Stimulated activated CD4-positive, alpha-beta T cell treated with anti-CD3 and anti-CD28 coated beads, Interleukin-4, amount 100 ng/mL, for 24 hours (primary cell): ENCODE measurements at places on chromosomes 2 and 18.

- no peak for DNase-seq
Observed at GRCh38 chr2:47459021-47459420, 56.1 kb downstream of the MSH2 start.

- no peak for DNase-seq
Observed at GRCh38 chr2:40101131-40101575, 322.1 kb upstream of the THUMPD2 start.

DNA sequence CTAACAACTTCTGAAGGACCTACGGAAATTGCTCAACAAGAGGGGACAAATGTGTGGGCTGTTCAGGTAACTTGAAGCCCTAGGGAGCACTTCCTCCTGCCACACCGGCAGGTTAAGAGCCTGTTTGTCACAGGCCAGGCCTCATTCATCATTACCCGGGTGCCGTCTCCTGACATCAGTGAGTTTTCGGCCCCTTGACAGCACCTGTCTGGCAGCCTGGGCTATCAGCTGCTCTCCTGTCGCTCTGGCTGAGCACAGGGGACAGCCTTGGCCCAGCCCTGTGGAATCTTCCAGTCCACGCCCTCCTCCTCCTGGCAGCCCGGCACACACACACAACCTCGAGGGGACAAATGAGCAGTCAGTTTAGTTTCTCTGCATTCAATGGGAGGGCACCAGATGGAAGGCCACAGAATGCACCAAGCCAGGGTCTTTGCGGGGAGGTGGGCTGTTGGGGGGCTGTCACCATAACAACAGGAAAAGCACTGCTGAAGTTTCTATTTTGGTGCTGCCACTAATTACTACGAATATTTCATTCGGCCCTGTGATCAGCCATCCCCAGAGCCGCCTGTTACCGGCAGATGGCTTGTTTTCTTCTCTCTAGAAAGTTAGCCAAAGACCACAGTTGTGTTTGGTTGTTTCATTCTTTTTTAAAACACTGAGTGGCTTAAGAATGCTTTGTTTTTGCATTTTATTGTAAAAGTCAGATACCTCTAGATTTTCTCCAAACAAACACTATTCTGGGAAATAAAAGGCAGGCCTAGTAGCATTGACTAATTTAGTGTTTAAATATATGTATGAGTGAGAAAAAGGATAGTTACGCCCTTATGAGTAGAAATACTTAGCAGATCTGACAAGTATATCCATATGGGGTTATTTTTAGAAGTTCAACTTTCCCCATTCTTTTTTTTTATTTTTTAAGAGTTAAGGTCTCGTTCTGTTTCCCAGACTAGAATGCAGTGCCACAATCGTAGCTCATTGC is 189.9 kb upstream of the NDUFV2 start:
- DNase-seq, result no peak

GRCh38 chr2:21381421-21381820 is 257.7 kb downstream of the TDRD15 start:
- no peak for DNase-seq

- DNase-seq, result no peak
Observed at GRCh38 chr2:138373993-138374408, 127.6 kb upstream of the SPOPL start.

GRCh38 chr2:189527812-189528592 is 52.6 kb downstream of the SLC40A1 start:
- no peak for DNase-seq

DNA sequence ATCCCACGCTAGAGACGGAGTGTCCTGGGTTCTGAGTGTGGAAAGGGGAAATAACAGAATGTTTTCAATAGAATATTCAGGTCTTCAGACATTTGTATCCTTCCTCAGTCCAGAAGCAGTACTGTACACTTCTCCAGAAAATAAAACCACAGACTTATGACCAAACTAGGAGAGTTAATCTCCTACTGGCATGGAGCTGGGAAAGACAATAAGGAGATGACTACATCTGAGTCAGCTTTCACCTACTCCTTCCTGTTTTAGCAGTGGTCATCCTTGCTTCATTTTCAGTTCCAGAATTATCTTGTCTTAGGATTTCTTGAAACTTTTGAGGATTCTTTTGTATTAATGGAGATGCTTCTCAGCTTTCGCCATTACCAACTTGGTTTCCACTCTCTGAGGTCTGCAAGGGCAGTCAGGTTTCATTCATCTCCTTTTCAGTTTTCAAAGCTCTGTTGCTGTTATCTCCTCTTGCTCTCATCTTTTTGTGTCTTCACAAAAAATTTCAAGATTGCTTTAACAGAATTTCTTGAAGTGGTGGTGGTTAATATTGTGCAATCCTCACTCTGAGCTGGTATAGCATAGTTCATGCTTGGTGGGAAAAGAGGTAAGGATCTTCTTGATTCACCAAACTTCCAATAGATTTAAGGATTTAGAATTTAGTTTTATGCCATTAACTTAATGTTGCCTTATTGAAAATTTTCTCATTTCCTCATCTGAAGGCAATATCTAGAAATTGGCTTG is 23.7 kb upstream of the NR4A2 start:
- no peak for DNase-seq

- no peak for DNase-seq
Observed at GRCh38 chr2:168552450-168552856, 96.4 kb downstream of the CERS6 start.

DNA sequence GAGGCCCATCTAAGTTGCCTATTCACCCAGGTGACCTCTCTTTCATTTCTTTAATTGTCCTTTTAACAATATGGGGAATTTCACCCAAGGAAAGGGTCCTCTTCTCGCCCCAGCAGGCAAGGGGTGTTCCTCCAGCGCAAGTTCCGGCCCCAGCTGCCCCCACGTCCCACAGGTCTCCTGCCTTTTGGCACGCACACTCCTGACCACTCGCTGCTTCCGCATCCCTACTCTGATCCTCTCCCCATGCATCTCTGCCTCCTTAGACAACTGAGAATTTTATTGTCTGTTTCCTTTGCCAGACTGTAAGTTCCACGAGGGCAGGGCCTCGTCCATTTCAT is 684 bp upstream of the ARPC2 start:
- DNase-seq, result no peak

DNA sequence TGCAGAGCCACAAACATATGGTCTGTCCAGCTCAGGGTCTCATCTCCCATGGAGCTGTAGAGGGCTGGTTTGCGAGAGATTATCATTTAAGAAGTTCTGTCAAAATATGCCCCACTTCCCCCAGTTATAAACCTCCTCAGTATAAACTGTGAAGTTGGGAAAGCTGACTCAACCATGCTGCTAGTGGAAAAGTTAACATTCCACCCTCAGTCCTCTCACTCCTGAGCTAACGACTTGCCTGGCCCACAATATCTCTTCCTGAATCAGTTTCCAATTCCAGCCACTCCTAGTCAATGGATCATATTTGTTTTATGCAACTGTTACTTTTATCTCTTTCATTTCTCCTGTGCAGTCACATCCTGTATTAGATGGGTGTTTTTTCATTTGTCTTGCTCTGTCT is 326.2 kb downstream of the SETBP1 start:
- DNase-seq, result no peak
